GM12865 (cell line): ENCODE measurements at places on chromosomes 16 and 17.

- DNase-seq: no peak
Measured at GRCh38 chr17:47924785-47925677, 16.3 kb upstream of the PNPO start.

DNA sequence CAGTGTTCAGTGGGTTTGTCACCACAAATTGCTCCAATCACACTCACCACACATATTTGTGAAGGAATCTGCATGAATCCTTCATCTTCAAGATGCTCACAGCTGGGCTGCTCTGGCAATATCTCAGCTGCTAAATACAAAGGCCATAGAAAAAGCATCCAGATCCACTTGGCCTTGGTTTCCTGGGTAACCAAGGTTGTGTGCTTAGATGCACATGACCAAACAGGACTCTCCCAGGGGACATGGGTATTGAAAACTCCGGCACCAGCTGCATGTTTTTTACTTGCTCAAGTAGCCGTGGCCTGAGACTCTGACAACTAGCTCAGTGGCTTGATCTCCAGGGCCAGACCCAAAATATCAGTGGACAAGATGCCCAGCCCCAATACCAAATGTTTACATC is 131.3 kb downstream of the CBLN1 start:
- DNase-seq: peak; percentile 4

DNA sequence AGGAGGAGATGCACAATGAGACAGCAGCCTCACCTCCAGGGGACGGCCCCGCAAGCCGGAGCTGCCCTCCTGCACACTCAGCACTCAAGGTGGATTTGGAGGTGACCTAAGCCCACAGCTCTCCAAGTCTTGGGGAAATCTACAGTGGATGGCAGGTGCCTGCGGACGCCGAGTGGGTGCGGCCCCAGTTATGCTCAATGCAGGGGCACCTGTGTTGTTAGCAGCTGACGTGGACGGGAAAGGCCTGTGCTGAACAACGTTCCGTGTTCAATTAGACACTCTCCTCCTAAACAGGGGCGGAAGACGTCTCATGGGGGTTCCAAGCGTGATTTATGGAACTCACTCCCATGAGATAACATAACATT is 22.0 kb upstream of the METRNL start:
- DNase-seq: no peak

- DNase-seq: peak; percentile 56
Measured at GRCh38 chr16:85936816-85937215, 37.9 kb downstream of the IRF8 start.

DNA sequence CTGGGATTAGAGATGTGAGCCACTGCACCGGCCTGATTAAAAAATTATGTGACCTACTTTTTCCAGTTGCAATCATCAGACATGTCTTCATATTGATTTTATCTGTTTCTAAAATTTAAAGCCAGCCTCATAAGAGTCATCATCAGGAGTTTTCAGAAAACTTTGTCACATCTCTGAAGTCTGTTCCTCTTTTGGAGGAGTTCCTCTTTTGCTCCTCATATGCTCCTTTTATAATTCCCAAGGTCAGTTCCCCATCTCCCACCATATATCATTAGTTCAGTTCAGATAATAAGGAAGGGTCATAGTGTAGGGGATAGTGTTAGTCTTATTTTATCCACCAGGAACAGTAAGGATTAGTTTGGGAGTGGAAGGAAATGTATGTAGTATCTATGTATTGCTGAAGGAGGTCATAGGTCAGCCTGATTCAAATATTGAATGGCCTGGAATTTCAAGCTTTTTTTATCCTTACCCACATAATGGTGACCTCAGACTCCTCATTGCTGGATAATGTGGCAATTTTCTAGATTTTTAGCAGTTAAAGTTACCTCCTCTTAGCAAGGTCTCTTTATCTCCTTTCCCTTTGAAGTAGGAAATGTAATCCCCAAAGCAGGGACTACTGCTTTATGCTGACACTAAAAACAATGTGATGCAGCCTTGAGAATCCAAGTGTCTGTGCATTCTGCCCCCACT is 13.8 kb upstream of the DUSP14 start:
- DNase-seq: no peak

GRCh38 chr16:22789281-22789945 is 24.5 kb upstream of the HS3ST2 start:
- DNase-seq: no peak

- DNase-seq: no peak
Measured at GRCh38 chr16:75458439-75458838, 6.0 kb downstream of the TMEM170A start.

GRCh38 chr16:27642756-27643155 is 92.8 kb downstream of the KATNIP start:
- DNase-seq: peak; percentile 28
